ENCODE measurements at places on chromosomes 2 and 18.

GRCh38 chr2:159155320-159155719, 131.2 kb downstream of the WDSUB1 start:
- DNase-seq = no peak

DNA sequence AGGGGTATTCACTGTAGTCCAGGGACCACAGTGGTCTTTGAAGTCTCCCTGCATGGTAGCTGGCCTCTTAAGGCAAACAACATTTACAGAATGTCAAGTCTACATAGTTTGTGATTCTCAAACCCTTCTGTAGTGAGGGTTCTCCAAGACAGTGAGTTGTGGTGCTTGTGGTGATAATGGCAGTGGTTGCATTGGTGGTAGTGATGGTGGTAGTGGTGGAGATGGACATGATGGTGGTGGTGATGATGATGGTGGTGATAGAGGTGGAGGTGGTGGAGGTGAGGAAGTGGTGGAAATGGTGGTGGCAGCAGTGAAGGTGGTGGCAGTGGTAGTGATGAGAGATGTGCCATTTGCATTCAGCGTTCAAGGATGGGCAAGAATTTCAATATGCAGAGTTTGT, 104.9 kb downstream of the TACR1 start:
- no peak for DNase-seq

GRCh38 chr2:136236019-136236418, 118.1 kb upstream of the CXCR4 start:
- DNase-seq = no peak

DNA sequence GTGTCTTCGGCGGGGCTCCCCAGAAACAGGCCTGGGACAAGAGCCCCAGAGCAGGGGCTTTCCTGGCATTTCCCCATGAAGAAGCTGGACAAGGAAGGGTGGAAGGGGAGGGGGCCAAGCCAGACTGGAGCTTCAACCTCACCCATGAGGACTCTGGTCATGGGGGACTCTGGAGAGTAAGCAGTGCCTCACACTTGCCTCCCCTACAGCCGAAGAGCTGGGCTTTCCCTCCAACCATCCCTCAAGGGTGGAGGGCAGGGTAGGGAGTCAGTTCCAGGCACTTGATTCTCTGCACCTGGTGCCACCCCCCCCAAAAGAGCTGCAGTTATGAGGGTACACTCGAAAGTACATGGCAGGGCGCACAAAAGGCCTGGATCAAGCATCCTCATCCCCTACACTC, 246.6 kb downstream of the TFCP2L1 start:
- no peak for DNase-seq

DNA sequence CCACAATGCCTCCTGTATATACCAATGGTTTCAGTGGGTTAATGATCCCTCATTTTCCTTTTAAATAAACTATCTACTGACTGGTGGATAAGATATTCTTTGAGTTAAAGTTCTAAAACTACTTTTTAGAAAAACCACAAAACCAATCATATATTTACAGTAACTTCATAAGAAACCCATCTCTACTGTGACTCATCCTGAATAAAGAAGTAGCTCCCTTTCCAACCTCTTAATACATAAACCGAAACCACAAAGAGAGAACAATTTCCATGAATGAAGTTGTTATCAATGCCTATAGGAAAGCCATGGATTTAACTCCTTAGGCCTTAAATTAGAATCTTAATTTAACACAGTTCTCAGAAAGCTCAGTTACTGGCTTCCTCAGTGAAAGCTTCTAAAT, 227.0 kb upstream of the SMAD7 start:
- DNase-seq = no peak

DNA sequence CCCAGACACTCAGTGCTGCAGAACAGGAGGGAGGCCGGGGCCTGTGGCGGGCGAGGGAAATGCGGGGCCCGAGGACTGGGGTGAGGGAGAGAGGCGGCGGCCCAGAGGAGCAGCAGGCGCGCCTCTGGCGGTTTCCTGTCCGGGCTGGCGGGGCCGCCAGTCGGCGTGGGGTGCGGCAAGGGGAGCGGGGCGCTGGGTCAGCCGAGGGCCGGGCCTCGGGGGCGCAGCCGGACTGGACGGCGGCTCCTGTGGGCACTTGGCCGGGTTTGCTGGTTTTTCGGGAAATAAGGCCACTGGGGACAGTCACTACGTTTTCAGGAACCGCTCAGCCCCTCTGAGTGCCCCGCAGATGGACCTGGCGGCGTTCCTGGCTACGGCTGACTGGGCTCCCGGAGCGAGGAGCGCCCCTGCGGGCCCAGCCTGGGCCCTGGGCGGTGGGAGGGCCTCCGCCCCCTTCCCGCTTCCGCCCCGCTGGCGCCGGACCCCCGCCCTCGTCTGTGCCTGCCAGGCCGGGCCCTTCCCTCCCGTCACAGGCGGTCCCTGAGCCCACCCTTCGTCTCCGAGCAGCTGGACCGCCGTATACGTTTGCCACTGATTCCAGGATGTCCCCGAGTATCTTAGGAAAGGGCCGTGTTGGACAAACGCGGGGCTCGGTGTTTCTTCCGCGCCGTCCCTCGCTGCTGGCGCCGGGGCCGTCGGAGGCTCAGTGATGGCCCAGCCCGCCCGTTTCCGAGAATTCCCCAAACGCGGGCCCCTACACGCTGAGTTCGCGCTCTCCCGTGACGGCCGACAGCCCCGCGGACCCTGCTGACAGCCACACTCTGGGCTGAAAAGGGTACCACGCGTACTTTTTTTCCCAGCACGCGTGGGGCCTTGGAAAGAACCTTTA, 84.6 kb downstream of the FAM210A start:
- no peak for DNase-seq

GRCh38 chr2:145495590-145495989, 975.7 kb upstream of the ZEB2 start:
- DNase-seq = no peak

GRCh38 chr2:227509076-227509475, 37.1 kb downstream of the AGFG1 start:
- DNase-seq = no peak

DNA sequence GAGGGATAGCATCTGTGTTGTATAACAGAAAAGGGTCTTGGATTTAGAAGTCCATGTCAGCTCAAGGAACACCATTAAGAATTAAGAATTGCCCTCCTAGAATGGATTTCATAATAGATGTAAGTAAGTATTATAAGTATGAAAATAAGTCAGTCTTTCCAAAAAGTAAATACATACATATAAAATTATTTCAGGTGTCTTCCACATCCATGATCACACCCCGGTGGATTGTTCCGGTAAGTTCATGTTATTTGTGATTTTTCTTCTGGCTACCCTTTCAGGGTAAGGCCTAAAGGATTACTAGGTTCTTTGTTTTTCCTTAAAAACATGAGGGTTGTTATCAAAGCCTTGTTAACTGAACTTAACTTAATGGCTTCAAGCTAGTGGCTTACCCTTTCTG, 55.9 kb downstream of the TMEM185B start:
- no peak for DNase-seq

GRCh38 chr2:28495551-28496250, at the start of gene PLB1:
Gene PLB1, plus strand, starts transcription at chr2:28496060. Its CDS starts 55 bp downstream, at chr2:28496115.
- no peak for DNase-seq

- DNase-seq = no peak
These were observed 17.2 kb downstream of the SNORC start for GRCh38 chr2:232887171-232887850.

GRCh38 chr2:134773759-134774742, 55.3 kb upstream of the TMEM163 start:
- DNase-seq = no peak

- DNase-seq = no peak
These were observed 751 bp upstream of the DNAJC10 start for GRCh38 chr2:182715121-182715891.

DNA sequence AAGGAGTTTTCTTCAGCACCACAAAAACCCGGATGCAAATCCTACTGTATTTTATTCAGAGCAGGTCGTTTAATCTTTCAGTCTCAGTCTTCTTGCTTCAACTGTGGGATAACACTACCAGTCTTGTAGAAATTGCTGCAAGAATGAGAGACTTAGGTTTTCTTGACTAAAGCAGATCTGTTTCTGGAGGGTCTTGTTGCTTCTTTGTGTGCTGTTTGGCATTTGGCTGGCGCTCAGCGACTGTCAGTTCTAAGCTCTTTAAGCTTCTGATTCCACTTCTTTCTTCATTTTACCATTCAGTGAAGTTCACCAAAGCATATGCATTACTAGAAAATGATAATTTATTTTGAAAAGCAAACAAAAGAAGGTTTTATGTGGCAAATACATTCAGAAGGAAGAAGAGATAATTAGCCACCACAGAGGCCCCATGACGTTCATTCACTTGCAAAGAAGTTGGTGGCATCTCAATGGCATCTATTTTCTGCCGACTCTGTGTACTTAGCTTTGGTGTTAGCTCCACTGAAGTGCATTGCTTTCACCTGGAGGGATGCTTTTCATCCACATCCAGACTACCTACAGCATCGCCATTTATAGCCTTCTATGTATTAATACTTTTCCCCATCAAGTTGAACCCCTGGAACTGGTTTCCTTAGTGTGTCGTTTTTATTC, 53.7 kb downstream of the TRIB2 start:
- DNase-seq = no peak

DNA sequence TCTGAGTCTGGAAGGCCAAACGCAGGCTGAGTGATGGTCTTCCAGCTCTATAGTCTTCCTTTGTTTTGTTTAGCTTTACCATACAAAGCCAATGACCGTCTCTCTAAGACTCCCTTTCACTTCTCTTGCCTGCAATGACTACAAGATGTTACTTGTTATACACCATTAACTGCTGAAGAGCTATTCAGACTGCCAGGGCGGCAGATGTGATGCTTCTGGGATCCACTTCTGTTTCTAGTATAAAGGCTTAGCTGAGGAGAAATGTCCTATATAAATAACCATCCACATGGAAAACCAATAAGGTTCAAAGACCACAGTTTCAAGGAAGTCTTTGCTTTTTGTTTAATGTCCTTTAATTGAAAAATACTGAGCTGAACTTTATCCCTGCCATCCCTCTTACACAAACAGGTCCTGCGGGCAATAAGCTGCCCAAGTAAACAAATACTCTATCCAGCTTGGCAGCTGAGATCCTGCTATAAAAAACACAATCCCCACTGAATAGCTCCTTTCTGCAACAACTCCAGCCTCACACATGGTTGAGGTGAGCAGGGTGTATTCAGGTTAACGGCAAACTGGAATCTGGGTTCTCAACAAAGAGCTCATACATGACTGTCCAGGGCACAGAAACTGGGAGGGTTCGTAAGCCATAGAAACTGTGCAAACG, 124.6 kb downstream of the VIT start:
- DNase-seq = no peak

GRCh38 chr18:477565-477964, 22.9 kb downstream of the COLEC12 start:
- DNase-seq = no peak
